ENCODE measurements at places on chromosomes 2 and 18.

DNA sequence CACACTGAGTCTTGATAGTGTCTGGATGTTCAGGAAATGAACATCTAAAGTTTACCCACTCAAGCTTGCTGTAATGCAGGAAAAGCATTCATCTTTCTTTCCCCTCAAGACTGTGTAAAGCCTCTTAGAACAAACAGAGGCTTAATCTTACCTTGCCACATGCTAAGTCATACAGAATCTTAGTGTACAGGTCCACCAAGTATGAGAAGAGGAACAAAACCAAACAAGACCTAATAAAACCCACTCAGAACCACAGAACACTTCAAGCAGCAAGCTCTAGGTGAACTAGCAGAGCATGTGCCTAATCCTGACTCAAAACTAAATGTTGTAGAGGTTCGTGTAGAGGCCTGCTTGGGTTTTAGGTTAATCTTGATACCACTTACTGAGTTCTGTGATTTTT is 97.6 kb downstream of the SPTBN1 start:
- no peak for DNase-seq

DNA sequence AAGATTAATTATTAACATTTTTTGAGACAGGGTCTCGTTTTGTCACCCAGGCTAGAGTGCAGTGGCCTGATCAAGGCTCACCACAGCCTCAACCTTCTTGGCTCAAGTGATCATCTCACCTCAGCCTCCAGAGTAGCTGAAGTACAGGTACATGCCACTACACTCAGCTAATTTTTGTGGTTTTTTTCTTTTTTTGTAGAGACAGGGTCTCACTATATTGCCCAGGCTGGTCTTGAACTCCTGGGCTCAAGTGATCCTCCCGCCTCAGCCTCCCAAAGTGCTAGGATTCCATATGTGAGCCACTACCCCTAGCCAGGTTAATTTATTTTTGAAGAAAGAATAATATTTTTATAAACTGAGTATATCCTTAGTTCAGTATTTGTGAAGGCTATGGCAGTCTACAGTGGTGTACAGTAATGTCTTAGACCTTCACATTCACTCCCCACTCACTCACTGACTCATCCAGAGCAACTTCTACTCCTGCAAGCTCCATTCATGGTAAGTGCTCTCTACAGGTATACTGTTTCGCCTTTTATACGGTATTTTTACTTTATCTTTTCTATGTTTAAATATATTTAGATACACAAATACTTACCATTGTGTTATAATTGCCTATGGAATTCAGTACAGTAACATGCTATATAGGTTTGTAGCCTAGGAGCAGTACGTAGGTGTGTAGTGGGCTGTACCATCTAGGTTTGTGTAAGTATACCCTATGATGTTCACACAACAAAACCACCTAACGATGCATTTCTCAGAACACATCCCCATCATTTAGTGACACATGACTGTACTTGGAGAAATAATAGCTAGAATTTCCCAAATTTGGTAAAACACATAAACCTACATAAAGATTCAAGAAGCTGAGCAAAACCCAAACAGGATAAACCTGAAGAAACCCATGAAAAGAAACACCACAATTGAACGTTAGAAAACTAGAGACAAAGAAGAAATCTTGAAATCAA is 38.6 kb downstream of the MGAT4A start:
- DNase-seq, result no peak

GRCh38 chr2:165631089-165631488 is 161.6 kb downstream of the CSRNP3 start:
- DNase-seq, result no peak

- peak; percentile 94 for DNase-seq
These were observed 80.3 kb downstream of the THNSL2 start for GRCh38 chr2:88250404-88250803.

- DNase-seq, result no peak
These were observed 170.2 kb upstream of the SMAD2 start for GRCh38 chr18:48100651-48101165.

- DNase-seq, result no peak
These were observed 330.7 kb downstream of the MTX2 start for GRCh38 chr2:176599796-176600485.

- no peak for DNase-seq
These were observed 2.4 kb downstream of the MTCL1 start for GRCh38 chr18:8707556-8708300.

- DNase-seq, result no peak
These were observed 167.8 kb upstream of the LYPD1 start for GRCh38 chr2:132837769-132838168.

GRCh38 chr18:59062643-59063006 is 77.1 kb upstream of the SEC11C start:
- DNase-seq, result no peak

- DNase-seq, result no peak
These were observed 36.2 kb downstream of the HJURP start for GRCh38 chr2:233817995-233818638.

DNA sequence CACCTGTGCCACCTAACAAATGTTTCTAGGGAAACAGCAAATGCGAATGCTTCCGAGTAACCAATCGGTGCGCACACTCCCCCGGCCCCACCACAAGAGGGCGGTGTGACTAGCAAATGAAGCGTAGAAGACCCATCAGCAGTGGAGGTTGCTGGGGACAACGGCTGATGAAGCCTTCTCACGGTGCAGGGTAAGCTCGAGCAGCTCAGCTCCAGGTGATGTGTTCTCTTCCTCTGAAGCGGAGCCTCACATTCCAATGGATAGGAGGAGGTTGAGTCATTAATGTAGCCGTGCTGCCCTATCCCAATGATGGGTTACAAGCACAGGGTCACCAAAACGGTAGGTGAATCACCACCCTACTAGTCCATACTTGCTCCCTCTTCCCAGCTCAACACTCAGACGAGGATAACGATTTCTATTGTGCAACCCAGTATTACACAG is 127.6 kb upstream of the TWIST2 start:
- peak; percentile 70 for DNase-seq

GRCh38 chr2:23499439-23499838 is 114.5 kb downstream of the KLHL29 start:
- no peak for DNase-seq

DNA sequence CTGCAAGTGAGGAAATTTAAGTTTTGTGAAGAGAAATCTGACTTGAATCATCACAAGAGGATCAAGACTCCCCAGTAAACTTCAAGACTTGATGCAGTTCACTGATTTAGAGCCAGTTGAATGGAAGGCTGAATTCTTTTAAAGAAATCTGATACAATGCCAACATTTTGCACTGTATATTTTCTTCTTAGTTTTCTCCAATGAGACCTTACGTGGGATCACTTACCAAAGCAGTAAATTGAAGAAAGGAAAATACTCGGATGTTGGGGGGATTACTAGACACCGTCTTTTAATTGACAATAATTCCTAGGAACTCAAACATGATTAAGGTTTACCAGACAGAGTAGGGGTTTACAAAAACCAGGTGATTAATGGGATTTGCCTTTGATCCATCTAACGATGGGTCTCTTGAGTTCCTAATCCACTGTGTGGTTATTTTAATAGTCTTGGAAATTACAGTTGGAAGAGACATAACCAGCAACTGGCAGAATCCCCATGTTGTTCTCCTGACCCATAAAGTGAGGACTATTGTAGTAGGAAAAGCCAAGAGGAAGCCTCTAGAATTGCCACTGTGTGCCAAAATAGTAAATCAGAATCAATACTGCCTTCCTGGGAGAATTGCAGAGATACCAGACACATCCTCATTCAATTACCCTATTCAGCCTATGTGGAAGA is 354.5 kb downstream of the PID1 start:
- no peak for DNase-seq

DNA sequence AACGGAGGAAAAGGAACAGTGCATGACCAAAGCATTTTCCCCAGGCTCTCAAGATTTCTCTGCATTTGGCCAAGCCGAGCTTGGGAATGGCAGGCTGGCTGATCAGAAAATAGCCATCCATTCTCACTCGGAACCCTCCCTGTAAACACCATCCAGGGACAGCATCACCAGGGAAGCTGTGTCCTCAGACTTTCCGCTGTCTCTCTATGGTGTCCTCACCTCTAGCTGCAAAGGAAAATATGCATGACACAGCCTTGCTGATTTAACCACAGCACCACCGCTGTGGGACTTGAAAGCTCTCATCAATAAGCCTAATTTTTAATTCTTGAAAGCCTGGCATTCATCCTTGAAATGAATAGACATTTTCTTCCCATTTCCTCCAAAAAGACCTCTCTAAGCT is 311.7 kb downstream of the EIPR1 start:
- DNase-seq, result no peak
